ENCODE measurements at places on chromosomes 4 and X. TPM values are rescaled to one million over a fixed set of nuclear protein-coding genes. Genes with fewer than 3 reads are reported as not detected.
A peak's percentile ranks its signal among the peaks of the same experiment; 100 is the strongest.

TMEM35A gene
- total RNA-seq = 1.6 TPM

- DNase-seq = no peak
These were observed 226.7 kb downstream of the SNCA start for GRCh38 chr4:89610236-89610635.

GRCh38 chrX:92230628-92231027 is 451.5 kb downstream of the PCDH11X start:
- no peak for DNase-seq

DNA sequence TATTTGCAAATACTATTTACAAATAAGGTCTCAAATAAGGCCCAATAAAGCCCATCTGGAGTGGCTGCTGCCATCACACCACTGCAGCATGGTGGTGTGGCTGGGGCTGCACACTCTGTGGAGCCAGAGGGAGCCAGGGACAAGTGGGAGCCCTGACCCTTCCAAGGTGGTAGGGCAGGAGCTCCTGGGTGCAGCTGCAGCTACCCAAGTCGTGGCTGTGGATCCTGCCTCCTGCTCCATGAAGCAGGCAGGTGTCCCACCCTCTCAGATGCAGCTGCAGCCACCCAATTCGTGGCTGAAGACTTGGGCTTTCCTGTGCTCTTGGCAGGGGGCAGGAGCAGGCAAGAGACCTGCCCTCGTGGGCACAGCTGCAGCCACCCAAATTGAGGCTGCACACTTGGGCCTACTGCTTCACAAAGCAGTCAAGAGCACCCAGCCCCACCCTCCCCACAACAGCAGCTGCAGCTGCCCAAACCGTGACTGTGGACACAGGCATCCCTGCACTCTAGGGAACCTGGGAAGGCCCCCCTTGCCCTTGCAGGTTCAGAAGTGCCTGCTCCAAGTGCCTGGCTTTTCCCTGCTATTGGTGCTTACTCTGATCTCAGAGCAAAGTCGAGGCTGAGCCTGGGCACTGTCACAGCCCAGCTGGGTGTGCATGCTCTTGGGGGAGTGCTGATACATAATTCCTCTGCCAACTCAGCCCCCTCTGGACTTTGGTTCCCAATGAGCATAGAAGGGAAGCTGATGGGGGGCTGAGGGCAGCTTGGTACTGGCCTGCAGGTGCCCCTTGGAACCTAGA is 614.8 kb downstream of the PCDH18 start:
- peak; percentile 37 for DNase-seq

- DNase-seq = no peak
These were observed 66.9 kb upstream of the PCDH7 start for GRCh38 chr4:30653291-30653690.

FBXO8 gene
- total RNA-seq = 26.7 TPM

STARD8 gene
- 11.9 TPM for total RNA-seq

- DNase-seq = peak; percentile 95
These were observed at the start of gene NDNF for GRCh38 chr4:121072224-121073003. Gene NDNF, minus strand, starts transcription at chr4:121072535. Its CDS starts 26,698 bp downstream, at chr4:121045837.

GRCh38 chrX:149807747-149808458 is 26.2 kb downstream of the MAGEA9 start:
- no peak for DNase-seq

COX7B2 gene
- not detected for total RNA-seq

Measured in left lung (tissue), 14 donors.